Stimulated activated CD8-positive, alpha-beta memory T cell treated with anti-CD3 and anti-CD28 coated beads, Interleukin-4, amount 100 ng/mL, for 4 hours (primary cell): ENCODE measurements at places on chromosomes 3 and 15.

DNA sequence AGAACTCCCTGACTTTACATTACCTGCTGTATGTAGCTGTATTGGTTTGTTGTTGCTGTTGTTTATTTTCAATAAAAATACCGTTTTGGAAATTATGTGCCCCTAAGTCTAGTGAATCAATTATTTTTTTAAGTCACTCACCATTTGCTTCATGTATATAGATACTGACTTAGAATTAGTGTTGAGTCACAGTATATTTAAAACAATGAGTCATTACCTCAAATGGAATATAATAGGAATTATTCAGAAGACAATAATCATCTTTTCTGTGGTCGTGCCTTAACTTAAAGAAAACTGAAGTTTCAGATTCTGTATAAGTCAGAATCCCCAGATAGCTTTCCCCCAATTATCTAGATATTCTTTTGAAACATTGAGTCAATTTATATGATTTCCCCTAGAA is 21.0 kb upstream of the ALDH1A2 start:
- no peak for DNase-seq

DNA sequence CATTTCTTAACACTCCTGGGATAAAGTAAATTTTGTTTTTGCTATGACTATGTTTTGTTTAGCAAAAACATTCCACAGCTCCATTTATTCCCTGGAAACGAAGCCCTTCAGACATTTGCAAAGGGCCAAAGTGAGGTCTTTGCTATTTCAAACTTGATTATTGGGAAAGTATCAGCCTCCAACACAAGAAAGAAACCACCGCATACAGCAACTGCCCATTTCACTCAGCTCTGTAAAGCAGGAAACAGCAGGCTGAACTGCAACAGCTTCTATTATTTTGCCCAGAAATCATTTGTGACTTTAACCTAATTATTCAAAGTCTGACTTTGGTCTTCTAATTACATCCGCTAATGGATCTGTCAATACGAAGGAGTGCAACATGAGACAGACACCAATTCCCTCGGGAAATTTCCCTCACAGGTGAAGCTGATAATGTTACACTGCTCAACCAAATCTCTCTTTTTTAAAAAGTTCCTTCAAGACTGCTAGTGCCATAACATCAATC is 72.1 kb downstream of the RFTN1 start:
- DNase-seq: no peak

GRCh38 chr3:126777366-126777765 is 73.3 kb downstream of the CHCHD6 start:
- no peak for DNase-seq

DNA sequence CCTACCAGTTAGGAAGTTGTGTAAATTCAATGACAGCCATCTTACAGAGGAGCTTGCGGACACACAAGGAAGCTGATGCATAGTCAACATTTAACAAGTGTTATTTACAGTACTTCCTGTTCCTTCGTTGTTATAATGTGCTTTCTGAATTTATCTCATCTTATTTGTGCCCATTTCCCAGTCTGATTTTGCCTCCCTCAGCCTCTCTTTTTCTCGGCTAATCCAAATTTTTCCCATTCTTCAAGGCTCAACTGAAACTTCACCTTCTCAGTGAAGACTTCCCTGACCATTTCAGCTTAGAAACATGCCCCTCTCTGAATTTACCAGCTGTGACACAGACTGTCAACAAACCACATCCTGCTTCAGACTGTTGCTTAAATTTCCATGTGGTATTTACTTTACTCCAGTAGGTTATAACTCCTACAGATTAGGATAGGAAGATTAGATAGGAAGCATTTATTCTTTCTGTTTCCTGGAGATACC is 55.7 kb upstream of the CP start:
- DNase-seq: no peak

GRCh38 chr3:195154111-195154791 is 116.7 kb downstream of the XXYLT1 start:
- DNase-seq: no peak

DNA sequence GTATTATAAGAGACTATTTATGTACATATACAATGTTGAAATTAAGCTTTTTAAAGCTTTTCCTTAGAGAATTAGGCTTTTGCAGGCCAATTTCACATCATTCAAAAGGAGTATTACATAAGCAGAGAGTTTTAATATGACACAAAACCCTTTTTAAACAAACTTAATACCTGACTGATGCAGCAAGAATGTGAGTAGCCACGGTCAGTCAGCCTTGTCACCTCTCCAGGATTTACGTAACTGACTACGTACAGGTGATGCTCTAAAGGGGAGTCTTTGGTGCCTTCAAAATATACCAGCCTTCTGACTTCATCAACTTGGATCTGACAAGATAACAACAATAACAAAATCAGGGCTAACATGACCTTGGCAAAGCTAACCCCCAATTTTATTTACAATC is 44.2 kb upstream of the IGDCC4 start:
- no peak for DNase-seq

DNA sequence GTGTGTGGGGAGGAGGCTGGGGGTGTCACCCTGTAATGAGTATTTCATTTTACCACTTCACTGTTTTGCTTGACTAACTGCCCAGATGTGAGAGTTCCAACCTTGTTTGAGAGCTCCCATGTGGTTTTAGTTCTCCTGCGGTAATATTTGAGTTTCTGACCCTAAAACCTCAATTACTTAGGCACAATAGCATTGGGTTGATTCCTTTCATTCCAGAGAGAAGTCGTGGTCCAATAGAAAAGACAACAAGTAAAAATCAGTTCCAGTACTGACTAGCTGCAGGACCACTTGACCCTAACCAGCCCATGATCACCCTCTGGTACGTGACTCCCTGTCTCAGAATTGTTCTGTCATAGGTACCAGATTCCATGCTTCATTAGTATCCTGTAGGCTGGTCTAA is 630.4 kb downstream of the CADM2 start:
- DNase-seq: no peak

DNA sequence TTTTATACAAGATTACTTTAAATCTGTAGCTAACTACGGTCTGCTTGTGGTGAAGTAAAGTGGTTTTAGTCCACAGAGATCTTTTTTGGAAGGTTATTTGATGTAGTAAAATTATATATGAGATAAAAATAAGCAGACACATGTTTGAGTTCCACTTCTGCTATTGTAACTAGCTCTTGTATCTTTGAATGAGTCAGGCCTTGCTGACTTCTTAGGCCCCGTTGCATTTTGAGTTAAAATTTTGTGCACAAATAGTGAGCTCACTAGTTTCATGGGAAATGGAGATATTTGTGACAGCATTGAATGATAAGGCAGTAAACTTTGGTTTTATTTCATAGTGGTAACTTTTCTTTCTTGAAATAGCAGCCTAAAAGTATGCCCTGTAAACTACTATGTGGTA is 42.6 kb downstream of the ARIH1 start:
- DNase-seq: no peak

- DNase-seq: no peak
These were observed 12.9 kb downstream of the VPS18 start for GRCh38 chr15:40906991-40907802.

GRCh38 chr15:51768018-51768417 is 16.6 kb downstream of the TMOD2 start:
- DNase-seq: no peak

GRCh38 chr3:13348661-13349396 is 71.3 kb downstream of the NUP210 start:
- DNase-seq: no peak

DNA sequence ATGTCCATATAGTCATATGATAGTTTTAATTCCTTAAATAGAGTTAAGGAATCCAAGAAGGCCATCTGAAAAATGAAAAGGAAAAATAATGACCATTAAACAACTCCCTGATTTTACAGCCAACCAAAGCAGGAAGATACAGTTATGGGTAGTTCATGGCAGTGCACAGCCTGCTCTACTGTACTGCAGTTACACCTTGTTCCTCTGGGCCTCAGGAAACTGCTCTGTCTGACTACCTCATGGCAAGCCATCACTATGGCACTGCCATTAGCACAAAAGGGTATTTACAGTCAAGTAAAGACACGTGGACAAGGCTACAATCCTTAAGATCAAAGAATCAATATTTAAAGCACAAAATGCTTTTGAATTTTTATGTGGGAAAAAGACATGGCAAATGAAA is 19.5 kb downstream of the SECISBP2L start:
- no peak for DNase-seq

DNA sequence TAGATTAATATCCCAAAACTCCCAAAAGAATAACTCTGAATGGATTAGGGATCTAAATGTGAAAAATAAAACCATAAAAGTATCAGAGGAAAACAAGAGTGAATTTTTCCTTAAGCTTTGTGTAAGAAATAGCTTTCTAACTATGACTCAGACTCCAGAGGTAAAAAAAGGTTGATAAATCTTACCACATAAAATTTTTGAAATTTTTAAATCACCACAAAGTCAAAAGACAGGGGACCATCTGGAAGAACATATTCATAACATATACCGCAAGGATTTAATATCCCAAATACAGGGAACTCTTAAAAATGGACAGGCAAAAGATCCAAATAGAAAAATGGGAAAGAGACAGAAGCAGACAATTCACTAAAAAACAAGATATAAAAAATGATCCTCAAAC is 145.0 kb downstream of the ARNT2 start:
- DNase-seq: no peak

DNA sequence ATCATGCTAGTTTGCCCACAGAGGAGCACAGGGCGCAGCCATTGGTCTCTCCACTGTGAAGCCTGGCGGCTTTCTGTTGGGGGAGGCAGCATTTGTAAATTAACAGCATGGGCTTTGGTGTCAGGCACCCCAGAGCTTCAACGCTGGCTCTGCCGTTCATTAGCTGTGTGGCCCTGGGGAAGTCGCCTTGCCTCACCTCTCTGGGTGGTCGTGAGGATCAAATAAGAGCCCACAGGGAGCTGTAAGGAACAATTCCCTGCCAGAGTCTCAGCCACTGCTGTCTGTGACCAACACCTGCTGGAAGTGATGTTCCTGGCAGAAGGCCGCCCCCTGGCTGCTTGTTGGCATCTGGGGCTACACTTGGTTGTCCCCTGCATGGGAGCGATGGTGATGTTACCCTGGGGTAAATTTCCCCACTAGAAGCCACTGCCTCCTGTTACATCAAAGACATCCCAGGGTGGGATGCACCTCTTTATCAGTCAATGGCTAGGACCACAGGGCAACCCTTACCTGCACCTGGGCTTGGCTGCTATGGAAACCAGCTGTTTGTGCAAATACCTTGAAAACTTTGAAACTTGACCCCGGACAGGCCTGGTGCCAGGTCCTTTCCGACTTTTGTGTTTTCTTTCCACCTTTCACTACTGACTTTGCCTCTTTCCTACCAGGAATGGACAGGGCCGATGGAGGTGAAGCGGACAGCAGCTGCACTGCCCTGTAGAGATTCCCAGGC is 36.9 kb downstream of the DNASE1L3 start:
- no peak for DNase-seq
